ENCODE measurements at places on chromosomes 5 and 9.
A peak's percentile ranks its signal among the peaks of the same experiment; 100 is the strongest.

DNA sequence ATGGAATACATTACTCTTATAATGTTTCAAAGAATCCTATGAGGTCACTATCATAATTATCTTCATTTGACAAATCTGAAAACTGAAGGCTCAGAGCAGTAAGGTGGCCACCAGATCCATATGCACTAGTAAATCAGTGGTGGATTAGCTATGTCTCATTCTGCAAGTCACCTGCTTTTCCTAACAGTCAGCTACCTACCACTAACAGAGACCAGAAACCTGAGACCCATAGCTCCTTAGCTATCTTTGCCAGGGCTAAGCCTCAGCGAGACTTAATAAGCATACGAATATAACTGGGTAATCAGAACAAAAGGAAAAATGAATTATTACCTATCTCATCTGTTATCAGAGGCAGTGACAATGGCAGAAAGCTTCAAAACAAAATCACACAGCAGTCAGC is 118.7 kb downstream of the AUH start:
- no peak for DNase-seq

GRCh38 chr5:179974946-179975712 is 67.4 kb upstream of the TBC1D9B start:
- DNase-seq, result peak; percentile 31

DNA sequence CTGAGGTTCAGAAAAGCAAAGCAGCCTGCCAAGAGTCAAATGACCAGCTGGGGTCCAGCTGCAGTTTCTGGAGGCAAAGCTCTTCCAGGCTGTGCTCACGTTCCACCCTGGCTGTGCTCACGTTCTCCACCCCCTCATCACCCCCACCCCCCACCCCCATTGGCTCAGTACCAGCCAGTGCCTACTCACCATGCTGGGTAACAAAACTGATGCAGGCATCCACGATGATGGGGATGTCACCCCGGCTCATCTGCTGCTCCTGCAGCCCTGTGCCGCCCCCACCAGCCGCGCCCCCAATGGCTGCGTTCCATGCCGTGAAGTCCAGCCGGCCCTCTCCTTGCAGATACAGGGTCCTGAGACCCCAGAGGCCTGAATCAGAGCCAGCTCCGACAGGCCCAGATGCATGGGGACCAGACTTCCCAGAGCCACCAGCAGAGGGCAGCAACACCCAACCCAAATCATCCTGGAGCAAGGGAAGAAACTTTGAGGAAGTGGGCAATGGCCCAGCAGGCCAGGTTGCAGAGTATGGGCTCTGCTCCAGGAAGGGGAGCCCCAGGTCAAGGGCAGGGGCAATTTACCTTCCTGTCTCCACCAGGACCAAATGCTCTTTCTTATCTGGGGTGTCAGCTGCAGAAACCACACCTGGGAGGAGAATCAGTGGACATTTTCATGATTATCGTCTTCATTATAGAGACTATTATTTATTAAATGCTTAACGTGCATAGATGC is 13.7 kb upstream of the FCHSD1 start:
- peak; percentile 58 for DNase-seq

DNA sequence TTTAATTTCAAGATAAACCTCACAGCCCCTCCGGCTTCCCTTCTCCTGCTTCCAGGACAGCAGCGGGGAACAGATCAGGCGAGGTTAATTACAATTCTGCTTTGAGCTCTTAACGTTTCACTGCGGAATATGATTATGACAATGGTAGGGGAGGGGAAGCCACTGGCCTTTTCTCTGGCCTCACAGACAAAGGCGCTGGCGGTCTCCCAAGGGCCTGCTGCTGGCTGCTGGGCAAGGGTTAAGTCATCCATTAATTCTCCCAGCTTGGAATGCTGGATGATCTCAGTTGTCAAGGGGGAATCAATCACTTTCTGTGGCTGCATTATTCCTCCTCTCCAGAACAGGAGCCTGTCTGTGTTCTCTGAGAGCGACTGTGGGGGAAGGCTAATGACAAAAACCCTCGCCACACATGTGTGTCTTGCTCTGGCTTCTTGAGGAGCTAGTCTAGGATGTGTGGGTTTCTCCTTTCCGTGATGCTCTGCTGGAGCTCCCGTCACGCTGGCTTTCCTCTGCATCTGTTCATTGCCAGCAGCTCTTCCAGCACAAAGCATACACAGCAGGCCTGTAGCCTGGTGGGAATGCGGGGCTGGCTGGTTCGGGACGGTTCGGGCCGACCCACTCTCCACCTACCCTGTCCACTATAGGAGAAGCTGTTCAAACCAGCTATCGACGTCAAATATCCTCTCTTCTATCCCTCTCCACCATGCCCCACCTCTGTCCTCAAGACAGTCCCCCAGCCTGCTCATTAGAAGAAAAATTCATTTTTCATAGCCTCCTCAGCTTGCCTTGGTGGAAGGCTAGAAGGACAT is 82.8 kb downstream of the DCP2 start:
- DNase-seq, result peak; percentile 94

GRCh38 chr5:118430076-118430475 is 558.3 kb downstream of the DTWD2 start:
- no peak for DNase-seq
